KBM-7 (cell line): ENCODE measurements at places on chromosomes 5 and 9.

DNA sequence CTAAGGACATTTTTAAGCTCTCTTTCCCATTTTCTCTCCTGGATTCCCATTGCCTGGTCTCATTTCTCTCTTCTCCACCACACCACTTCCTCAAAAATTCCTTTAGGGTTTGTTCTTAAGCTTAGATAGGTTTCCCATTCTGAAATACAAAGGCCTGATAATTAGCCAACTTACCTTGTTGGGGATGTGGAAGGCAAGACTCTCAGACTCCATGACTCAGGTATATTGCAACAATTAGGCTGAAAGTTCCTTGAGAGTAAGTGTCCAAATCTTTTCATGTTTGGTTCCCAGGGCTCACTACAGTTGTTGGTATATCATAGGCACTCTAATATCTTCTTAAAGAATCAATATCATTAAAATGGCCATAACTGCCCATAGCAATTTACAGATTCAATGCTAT, 43.6 kb downstream of the FXN start:
- no peak for DNase-seq

DNA sequence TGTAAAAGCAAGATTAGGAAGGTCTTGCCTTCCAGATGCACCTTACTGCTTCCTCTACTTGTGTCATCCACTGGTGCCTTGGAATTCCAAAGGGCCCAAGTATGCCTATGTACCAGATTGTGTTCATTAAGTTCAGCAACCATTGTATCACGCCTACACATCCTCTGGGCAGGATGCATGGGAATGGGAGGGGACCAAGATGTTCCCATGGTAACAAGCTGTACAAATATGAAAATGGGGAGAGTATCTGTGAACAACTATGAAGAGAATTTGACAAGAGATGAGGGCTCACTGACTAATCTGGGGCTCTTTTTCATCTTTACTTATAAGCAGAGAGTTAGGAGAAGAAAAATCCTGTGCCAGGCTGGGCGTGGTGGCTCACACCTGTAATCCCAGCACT, 137.8 kb upstream of the MAP1B start:
- DNase-seq: no peak

DNA sequence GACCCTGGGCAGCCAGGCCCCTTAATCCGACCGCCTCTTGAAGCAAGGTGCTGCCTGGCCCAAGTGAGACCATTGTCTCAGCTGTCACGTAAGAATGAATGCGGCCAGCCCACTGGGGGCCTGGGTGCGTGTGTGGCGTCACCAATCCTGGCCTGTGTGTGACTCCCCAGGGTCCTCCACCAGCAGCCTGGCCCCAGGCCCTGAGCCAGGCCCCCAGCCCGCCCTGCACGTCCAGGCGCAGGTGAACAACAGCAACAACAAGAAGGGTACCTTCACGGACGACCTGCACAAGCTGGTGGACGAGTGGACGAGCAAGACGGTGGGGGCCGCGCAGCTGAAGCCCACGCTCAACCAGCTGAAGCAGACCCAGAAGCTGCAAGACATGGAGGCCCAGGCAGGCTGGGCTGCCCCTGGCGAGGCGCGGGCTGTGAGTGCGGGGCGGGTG, 124.2 kb downstream of the WNK2 start:
- no peak for DNase-seq

- no peak for DNase-seq
Measured at GRCh38 chr9:130217838-130218237, 45.6 kb downstream of the NCS1 start.
